ENCODE measurements at places on chromosomes 2 and 18.

- no peak for DNase-seq
Observed at GRCh38 chr2:29013057-29013780, 32.1 kb downstream of the TOGARAM2 start.

DNA sequence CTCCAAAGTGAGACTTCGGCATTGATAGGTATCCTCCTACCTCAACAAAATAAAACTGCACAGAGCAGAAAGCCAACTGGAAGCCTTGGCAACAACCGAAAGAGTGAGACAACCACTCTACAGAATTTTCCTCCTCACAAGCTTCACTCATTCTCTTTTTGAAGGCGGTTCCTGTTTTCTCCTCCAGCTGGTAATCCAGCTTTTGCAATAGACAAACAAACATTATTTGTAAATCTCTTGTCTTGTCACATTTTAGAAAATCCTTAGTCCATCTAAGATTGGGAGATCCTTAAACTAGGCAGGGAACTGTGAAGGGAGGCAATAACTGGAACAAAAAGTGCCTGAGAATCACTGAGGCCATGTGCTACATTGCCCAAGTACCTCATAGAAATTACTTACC is 332.4 kb downstream of the BCL11A start:
- no peak for DNase-seq

GRCh38 chr2:123512547-123512946 is 512.5 kb upstream of the CNTNAP5 start:
- no peak for DNase-seq

GRCh38 chr2:208112969-208113368 is 11.4 kb downstream of the CRYGD start:
- peak; percentile 80 for DNase-seq

DNA sequence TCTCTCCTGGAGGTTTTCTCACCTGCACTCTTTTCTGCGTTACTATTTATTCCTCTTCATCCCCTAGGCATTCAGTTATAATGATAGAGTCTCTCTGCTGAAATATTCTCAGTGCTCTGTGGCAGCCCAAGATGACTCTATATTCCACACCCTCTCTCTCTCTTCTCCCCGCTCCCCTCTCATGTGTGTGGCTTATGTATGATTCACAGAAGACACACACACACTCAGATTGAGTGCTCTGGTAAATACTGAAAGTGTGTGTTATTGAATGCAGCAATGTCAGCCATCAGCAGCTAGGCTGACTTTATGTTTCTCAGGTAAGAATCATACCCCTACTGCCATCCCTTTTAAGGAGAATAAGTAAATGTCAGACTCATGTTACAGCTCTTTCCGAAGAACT is 201.2 kb downstream of the SLC4A10 start:
- no peak for DNase-seq

GRCh38 chr2:145599756-145600155 is 1079.8 kb upstream of the ZEB2 start:
- DNase-seq, result no peak

GRCh38 chr2:234250926-234251325 is 200.4 kb downstream of the SPP2 start:
- DNase-seq, result no peak

- no peak for DNase-seq
Observed at GRCh38 chr2:173823543-173823939, 141.6 kb downstream of the SP3 start.

GRCh38 chr18:74142252-74142651 is 5.4 kb downstream of the FBXO15 start:
- no peak for DNase-seq

- no peak for DNase-seq
Observed at GRCh38 chr2:67500541-67500940, 103.4 kb downstream of the ETAA1 start.

DNA sequence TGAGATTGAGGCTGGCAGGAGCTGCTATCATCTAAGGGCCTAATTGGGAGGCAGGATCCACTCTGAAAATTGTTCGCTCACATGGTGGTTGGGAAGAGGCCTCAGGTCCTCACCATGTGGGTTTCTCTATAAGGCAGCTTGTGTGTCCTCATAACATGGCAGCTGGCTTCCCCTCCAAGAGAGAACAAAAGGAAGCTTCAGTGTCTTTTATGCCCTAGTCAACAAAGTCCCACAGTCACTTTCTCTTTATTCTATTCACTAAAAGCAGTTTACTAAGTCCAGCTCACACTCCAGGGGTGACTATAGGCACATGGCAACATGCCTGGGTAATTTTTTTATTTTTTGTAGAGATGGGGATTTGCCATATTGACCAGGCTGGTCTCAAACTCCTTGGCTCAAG is 5.8 kb upstream of the ITGAV start:
- DNase-seq, result peak; percentile 63

- DNase-seq, result no peak
Observed at GRCh38 chr2:217709478-217710210, 293.2 kb downstream of the TNS1 start.

GRCh38 chr2:75173740-75174139 is 25.6 kb downstream of the TACR1 start:
- DNase-seq, result peak; percentile 2
